ENCODE measurements at places on chromosomes 3 and 15.

GRCh38 chr15:57607570-57608000, 15.9 kb downstream of the MYZAP start:
- no peak for DNase-seq

- DNase-seq: no peak
Measured at GRCh38 chr3:118504906-118505305, 529.7 kb downstream of the IGSF11 start.

DNA sequence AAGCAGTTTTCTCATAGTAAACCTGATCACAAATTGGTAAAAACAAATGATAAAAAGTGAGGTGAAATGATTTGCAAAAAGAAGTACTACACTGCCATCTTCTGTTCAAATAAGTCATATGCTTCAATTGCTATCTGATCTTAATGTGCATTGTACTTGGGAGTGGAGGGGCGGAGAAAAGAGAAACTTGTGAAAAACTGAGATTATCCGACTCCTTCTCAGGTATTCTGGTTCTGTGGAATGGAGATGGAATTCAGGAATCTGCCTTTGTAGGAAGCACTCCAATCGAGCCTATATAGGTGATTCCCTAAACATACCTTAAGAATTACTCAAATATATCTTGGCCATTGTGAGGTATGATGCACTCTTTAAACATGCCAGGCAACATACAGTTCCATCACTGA, 180.6 kb downstream of the CHL1 start:
- DNase-seq: no peak

- no peak for DNase-seq
Measured at GRCh38 chr3:62621925-62622324, 248.6 kb upstream of the FEZF2 start.

GRCh38 chr3:8529181-8529637, 27.6 kb downstream of the LMCD1 start:
- no peak for DNase-seq

DNA sequence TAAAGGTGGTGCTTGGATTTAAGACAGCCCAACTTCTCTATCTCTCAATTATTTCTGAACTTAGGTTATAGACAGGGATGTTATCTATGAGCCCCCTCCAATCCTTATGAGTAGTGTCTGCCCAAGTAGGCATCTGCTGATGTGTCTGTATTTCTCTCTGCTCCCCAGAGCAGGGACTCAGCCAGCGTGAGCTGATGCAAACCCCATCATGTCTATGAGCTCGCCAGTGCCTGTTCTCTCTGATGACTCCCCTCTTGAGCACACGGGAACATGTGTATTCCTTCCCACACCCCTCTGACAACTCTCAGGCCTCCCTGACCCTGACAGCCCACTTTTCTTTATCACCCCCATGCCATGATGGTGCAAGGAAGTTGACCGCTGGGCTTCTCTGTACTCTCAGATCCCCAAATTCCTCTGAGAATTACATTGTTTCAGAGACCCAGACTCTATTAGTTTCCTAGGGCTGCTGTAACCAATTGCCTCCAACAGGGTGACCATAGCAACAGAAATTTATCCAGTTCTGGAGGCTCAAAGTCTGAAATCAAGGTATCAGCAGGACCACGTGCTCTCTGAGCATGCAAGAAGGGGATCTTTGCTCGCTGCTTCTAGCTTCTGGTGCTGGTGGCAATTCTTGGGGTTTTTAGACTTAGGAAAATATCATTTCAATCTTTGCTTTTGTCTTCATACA, 73.5 kb upstream of the ST8SIA2 start:
- DNase-seq: no peak
